SK-N-MC (cell line): ENCODE measurements at places on chromosomes 2 and 18.

DNA sequence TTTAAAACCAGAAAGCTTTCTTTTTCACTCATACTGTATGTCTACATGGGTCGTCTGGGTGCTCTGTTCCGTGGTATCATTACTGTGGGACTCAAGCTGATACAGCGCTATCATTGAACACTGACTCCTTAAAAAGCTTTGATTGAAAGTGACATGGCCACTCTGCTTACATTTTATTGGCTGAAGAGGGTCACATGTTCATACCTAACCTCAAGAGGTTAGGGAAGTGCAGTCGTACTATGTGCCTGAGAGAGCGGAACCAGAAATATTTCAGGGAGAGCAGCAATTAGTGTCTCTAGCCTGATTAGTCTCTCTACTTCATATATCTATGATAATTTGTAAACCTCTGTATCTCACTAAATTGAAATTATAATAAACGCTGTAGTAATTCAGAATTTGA, 43.5 kb downstream of the PSMD14 start:
- DNase-seq: no peak

DNA sequence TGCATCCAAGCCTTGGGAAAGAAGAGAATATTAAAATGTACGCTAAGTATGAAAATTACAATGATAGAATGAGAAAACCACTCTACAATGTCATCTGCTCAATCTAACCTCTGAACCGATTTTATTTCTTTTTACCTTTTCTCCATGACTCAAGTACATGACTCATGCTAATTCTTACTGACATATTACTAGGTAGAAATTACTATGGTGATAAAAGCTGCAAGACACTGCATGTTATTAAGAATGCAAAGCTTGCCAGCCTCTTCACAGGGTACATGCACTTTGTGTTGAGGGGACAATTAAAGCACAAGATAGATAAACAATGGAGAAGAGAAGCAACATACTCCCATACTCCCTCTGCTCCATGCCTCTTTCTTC, 20.7 kb downstream of the SFT2D3 start:
- no peak for DNase-seq

DNA sequence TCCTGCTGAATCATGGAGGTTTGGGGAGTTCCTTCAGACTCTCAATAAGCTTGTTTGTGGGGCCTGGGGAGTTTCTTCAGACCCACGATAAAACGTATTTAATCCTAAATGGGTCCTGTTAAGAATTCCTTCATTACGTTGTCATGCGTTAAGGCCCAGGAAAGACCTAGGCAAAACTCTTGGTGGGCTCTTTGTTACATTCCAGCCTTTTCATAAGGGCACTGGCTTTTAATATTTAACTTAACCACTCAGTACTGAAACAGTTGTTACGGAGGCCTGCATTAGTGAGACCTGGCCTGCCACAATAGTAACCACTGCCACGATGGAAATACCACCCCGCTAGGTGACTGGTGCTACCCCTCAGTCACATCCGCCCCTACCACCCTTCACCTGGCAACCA, 17.5 kb upstream of the BIN1 start:
- no peak for DNase-seq

DNA sequence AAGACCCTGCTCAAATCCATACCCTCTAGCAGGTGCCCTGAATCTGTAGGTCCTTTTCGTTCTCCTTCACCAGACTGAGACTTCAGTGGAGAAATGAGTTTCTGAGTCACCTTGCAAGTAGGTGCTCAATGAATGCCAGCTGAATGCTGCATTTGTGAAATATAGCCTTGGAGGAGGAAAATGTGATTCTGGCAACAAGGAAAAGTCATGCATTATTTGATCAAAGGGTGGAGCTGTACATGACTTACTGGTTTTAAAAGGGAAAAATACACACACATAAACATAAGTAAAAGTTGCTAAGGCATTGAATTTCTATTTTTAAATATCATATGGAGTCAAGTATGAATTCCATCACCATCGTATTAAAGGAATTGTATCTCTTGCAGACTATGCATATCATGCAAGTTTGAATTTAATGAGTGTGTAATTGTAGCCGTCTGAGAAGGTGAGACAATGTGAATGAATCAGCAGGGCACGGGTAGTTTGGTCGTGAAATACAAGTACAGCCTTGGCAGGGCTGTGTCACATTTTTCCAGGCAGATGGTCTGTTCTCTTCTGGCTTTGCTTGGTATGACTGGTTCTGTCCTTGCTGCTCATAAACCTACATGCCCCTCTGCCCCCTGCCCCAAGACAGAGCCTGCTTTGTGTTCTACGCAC, 160.8 kb downstream of the COL6A3 start:
- no peak for DNase-seq

GRCh38 chr2:182901748-182902147, 35.3 kb upstream of the FRZB start:
- no peak for DNase-seq

- DNase-seq: no peak
Observed at GRCh38 chr2:201806442-201807170, at the start of gene CDK15. Gene CDK15, plus strand, starts transcription at chr2:201806537. Its CDS starts 128 bp downstream, at chr2:201806665.

DNA sequence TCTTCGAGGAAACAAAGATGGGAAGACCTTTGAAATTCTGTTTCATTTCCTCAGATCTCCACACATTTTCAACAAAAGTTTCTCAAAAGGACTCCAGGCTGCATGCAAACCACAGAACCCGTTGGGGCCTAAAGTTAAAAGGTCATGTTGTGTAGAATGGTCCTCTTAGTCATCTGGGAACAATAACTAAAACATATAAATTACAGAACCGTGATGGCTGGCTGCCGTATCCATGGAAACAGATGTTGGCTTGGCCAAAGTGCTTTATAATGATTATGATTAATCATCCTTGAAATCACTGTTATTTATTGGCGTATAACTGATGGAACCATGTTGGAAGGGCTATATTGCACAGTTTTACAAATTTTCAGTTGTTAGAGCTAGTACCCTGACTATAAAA, 182.8 kb upstream of the CRIM1 start:
- DNase-seq: no peak

- no peak for DNase-seq
Observed at GRCh38 chr2:207724113-207724512, 12.7 kb downstream of the CCNYL1 start.

- DNase-seq: no peak
Observed at GRCh38 chr2:239020541-239021041, 172.7 kb downstream of the TWIST2 start.

DNA sequence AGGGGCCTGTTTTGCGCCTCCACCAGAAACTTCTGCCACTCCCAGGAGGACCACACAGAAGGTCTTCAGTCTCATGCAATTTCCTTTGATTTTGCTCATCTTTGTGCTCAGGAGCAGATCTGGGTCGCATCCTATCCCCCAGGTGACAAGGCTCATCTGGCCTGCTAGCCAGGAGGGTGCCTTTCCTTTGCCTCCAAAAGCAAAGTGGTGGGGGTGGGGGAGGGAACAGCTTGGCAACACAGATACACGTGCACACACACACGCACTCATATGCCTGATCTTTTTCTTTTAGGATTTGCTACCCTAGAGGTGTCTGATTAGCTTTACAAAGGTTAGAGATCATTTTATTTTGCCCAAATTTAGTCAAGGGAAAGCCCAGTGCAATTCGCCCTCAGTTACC, 13.8 kb upstream of the SPATA3 start:
- no peak for DNase-seq

GRCh38 chr18:6607343-6607742, 122.2 kb upstream of the ARHGAP28 start:
- DNase-seq: no peak

DNA sequence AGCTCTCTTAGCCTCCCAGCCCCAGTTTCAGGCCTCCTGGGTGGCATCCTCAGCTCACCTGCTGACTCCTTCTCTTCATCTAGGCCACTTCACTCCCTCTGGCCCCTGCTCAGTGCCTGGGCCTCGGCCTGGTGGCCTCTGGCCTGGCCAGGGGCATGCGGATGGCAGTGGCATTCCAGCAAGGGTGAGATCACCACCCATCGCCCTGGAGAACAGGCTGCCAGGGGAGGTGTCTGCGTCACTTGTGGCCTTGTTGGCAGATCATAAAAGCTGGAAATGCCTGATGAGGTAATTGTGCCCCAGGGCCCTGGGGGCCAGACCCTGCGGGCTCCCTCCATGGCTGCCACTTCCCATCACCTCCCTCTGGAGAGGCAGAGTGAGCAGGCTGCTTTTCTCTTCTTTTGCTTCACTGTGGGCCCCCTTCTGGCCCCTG, 72.5 kb upstream of the SMAD2 start:
- no peak for DNase-seq

DNA sequence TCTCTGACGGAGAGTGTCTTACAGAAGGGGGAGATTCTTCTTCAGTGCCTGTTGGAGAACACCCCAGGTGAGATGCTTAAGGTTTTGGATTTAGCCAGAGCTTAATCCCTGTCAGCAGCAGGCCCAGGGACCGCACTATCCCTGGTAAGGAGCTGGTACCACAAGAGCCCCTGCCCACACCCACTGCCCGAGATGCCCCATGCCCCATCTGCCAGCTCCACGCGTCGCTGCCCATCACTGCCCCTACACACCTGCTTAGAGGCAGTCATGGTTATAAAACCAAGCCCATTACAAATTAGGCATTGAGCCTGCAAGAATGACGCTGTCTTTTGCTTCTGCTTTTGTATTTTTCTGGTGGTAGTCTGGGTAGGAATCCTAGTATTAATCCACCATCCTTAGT, 21.7 kb downstream of the CEP68 start:
- no peak for DNase-seq

DNA sequence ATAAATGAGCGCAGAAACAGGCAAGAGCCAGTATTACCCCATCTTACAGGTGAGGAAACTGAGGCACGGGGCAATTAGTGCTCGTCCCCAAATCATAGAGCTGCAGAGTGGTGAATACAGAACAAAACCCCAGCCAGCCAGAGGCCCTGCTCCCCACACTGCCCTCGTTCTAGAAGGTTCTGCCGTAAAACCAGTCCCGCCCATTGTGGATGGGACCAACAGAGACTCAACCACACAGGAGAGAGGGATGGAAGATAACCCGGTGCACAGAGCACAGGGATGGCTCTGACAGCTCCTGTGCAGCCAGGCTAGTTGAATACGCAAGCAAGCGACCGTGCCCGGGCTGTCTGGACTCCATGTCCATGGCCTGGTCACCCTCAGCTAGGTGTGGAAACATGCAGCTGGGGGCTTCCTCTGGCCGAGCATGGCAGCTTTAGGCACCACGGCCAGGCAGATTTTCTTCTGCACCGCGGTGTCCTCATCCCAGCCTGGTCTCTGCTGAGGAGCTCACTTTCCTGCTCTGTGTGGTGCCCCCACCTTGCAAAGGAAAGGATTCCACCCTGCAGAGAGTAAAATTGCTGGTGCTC, 146.4 kb downstream of the TPO start:
- DNase-seq: no peak

GRCh38 chr2:37489536-37489935, 145.1 kb downstream of the QPCT start:
- no peak for DNase-seq

- no peak for DNase-seq
Observed at GRCh38 chr2:133456971-133457370, 111.3 kb downstream of the NCKAP5 start.

DNA sequence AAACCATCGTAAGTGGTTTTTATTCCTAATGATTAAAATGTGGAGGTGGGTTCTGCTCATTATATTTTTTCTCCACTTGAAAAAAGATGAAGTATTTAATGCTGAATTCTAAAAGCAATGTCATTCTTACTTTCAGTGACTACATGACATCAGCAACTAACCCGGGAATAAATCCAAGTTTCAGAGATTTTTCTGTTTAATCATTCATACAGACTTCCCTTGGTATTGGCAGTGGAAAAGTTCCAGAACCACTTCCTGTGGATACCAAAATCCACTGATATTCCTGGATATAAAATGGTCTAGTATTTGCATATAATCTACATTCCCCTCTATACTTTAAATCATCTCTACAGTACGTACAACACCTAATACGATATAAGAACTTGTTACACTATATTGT, 128.6 kb downstream of the ZNF532 start:
- DNase-seq: peak; percentile 77
